ENCODE measurements at places on chromosomes 5 and 9.

DNA sequence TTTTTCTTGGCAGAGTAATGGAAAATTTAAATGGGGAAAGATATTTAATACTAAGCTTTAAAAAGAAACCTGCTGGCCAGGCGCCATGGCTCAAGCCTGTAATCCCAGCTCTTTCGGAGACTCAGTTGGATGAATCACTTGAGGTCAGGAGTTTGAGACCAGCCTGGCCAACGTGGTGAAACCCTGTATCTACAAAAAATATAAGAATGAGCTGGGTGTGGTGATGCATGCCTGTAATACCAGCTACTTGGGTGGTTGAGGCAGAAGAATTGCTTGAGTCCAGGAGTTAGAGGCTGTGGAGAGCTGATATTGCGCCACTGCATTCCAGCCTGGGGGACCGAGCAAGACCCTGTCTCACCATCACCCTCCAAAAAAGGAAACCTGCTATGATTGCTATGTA is 32.8 kb downstream of the TUT7 start:
- no peak for DNase-seq

- no peak for DNase-seq
Observed at GRCh38 chr5:11104651-11105112, 343.6 kb upstream of the DAP start.

GRCh38 chr9:113317777-113318176 is 14.6 kb upstream of the RNF183 start:
- DNase-seq: no peak

DNA sequence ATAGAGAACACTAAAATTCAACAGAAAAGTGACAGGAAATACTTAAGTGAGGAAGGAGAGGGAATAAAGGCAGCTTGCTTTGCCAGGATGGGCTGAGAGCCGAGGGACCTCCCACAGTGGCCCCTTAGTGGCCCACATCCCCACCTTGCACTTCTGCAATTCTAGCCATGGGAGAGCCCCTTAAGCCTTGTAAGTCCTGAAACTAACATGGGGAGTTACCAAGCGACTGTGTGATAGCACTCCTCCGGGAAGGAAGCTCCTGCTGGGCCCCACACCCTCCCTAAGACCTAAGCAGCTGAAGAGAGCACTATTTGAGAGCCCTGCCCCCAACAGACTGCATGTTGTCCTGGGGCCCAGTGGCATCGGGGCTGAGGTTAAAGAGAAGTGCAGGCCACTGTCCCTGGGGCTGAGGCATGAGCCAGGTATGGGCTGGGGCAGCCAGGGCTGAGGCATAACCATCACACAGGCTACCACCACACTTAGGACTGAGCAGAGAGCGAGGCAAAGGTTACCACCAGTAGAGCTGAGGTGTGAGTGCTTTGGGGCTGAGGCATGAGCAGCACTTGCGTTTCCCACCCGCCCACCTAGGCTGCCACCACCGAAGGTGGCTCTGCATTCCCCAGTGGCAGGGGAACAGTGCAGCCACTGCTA is 301.8 kb upstream of the TRPC7 start:
- no peak for DNase-seq

- DNase-seq: no peak
Observed at GRCh38 chr9:119368179-119368578, 1.1 kb downstream of the BRINP1 start.

- DNase-seq: no peak
Observed at GRCh38 chr5:8500426-8500825, 631.5 kb downstream of the MTRR start.

DNA sequence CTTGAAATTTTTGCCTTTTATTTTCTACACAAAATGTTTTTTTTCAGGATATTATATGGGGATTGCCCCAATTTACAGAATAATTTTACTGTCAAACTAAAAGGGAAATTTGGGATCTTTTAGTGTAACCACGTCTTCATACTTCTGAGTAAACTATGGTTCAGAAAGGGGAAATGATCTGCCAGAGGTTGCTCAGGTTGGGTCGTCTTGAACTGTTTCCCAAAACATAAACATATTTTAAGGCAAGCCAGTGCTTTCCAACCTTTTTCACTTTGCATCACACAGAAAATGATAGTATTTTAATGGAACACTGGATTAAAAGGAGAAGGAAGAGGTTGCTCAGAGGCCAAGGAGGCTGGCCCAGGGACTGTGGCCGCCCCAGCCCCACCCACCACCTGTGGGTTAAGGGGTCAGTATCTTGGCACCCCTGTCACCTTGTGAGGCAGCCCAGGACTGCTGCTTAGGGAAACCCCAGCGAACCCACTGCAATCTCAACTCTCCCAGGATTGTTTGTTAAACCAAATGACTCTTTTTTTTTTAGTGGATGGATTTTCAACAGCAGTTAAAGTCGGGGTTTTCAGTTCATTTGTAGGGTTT is 142.7 kb upstream of the DHFR start:
- DNase-seq: no peak

- DNase-seq: no peak
Observed at GRCh38 chr9:85960688-85961093, 19.7 kb downstream of the NAA35 start.

- DNase-seq: no peak
Observed at GRCh38 chr9:121962421-121962820, 130.7 kb downstream of the TTLL11 start.

DNA sequence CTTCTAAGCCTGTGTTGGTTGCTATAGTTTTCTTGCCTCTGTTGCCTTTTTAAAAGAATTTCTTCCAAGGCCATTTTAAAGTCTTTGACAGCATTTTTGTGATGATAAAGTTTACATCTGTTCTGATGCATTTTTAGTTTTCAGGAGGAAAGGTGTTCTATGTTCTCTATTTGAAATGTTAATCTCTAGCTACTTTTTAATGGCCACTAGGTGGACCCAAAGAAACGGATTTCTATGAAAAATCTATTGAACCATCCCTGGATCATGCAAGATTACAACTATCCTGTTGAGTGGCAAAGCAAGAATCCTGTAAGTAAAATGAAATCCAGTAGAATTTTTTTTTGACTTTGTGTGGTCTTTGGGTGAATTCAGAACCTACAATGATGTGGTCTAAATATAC is 60.2 kb downstream of the MELK start:
- no peak for DNase-seq

DNA sequence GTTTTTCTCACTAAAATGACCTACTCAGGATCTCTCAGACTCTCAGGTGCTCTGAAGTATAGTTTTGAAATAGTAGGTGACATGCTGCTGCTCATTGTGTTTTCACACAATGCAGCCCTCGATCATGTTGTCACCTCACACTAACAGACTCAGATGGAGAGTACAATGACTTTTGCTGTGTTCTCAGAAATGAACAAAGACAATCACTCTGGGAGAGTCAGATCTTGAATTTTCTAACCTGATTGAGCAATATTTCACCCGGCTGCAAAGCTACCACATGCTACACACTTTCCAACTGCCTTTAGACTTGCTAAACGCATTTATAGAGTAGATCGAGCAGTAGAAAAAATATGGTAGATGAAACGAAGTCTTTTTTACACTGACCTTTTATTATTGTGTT is 113.4 kb downstream of the ST8SIA4 start:
- no peak for DNase-seq

DNA sequence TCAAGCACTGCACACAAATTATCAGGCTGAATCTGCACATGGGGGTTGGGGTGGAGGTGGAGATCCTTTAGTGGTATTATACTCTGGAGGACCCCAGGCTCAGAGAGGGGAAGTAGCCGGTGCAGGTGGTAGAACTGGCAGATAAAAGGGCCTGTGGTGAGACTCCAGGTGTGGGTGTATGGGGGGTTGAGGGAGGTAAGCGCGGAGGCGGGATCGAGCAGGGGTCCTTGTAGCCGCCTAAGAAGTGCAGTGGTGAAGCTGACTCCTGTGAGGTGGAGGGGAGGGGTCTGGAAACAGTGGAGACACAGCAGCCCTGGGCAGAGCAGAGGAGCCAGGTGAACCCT is 841 bp downstream of the ACSL6 start:
- DNase-seq: no peak
